Fibroblast of lung (primary cell): ENCODE measurements at places on chromosomes 6 and 20. TPM values are rescaled to one million over a fixed set of nuclear protein-coding genes. Genes with fewer than 3 reads are reported as not detected.

Gene EPB41L2
- 68.3 and 113 TPM in 2 replicates for total RNA-seq

- H3K4me1 ChIP-seq = no peaks in the 10 kb centered on the region
- H3K4me3 ChIP-seq = no peak overlapping the region
- H3K27me3 ChIP-seq = no peaks in the 10 kb centered on the region
- no peaks in the 10 kb centered on the region for H3K36me3 ChIP-seq
- DNase-seq = no peak
These were observed 60.2 kb upstream of the ZNFX1 start for GRCh38 chr20:49338061-49338460.

GRCh38 chr20:33753143-33753542 lies 21.3 kb downstream of the ZNF341 start:
- no peak overlapping the region for H3K4me3 ChIP-seq
- DNase-seq = no peak
- H3K36me3 ChIP-seq = peaks cover 3% of the 10 kb centered on the region
- H3K27ac ChIP-seq = no peak overlapping the region
- no peaks in the 10 kb centered on the region for H3K4me1 ChIP-seq

DNA sequence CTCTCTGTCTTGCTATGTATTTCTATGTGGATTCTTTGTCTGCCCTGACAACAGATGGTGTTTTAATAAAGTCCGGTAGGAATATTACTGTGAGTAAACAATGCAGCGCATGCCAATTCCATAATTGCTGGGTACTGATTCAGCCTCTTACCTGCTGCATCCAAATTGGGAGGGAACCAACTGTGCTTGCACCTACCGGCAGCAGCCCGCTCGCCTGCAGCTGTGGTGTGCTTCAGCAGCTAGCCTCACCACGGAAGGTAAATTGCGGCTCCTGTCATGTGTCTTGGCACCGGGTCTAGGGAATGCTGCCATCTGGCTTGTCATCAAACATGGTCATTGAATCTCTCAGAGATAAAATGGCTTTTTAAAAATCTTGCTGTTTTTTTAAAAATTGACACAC lies 704.8 kb upstream of the SLC35B3 start:
- H3K27me3 ChIP-seq = no peaks in the 10 kb centered on the region
- DNase-seq = peak; percentile 29
- H3K4me1 ChIP-seq = peaks cover 2% of the 10 kb centered on the region
- H3K27ac ChIP-seq = no peak overlapping the region

GRCh38 chr6:164911873-164912580 lies 397.4 kb downstream of the C6orf118 start:
- no peaks in the 10 kb centered on the region for H3K27me3 ChIP-seq
- H3K4me1 ChIP-seq = no peaks in the 10 kb centered on the region
- no peak overlapping the region for H3K4me3 ChIP-seq

GRCh38 chr6:167974640-167975344 lies 22.7 kb upstream of the KIF25 start:
- H3K27ac ChIP-seq = no peak overlapping the region
- no peak for DNase-seq
- H3K4me1 ChIP-seq = no peaks in the 10 kb centered on the region

- no peak overlapping the region for H3K4me3 ChIP-seq
- DNase-seq = peak; percentile 82
These were observed 8.3 kb downstream of the CEP250 start for GRCh38 chr20:35463455-35464300.

DNA sequence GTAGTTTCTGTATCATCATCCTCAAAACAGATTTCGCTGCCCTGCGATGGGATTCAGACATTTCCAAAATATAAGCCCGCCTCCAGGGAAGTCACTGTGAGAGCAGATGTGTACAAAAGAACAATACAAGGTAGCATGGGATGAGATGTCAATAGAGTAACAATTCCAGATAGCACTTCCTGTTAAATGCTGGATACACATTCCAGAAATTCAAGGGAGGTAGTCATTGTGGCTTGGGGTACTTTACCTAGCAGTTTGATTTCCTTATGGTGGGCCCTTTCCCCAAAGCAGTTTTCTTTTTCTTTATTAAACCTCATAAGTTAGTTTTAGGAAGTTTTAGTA lies 2.5 kb downstream of the RNF217 start:
- H3K27ac ChIP-seq = no peak overlapping the region
- H3K27me3 ChIP-seq = no peaks in the 10 kb centered on the region
- no peaks in the 10 kb centered on the region for H3K36me3 ChIP-seq
- H3K4me3 ChIP-seq = peak overlapping the region; percentile 85
- no peak for DNase-seq
- peaks cover 3% of the 10 kb centered on the region for H3K4me1 ChIP-seq

Gene KIFC1
- total RNA-seq = 0.51 and 5.3 TPM in 2 replicates

GRCh38 chr6:120147071-120147871 lies 797.7 kb upstream of the MAN1A1 start:
- no peaks in the 10 kb centered on the region for H3K27me3 ChIP-seq
- H3K27ac ChIP-seq = no peak overlapping the region
- no peaks in the 10 kb centered on the region for H3K36me3 ChIP-seq
- DNase-seq = no peak
- H3K4me3 ChIP-seq = no peak overlapping the region

DNA sequence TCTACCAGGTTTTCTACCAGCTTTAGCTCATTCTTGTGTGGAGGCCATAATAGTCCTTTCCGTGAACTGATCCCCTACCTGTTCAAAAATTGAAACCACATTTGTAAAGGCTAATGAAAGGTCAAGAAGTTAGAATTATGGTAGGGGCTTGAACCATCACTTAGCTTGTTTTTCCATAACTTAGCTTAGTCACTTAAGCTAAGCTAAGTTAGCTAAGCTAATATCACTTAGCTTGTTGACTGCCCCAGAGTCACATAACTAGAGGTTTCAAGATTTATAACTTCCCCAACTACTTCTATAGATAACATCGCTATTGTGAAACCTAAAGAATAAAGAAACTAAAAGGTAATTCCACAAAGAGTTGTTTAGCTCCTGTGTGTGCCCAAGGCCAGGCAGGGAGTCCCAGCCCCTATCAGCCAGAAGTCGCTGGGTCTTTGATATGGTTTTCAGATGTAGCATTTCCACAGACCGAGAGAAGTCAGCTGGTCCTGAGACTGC lies 131.8 kb downstream of the VEGFA start:
- DNase-seq = no peak
- H3K27me3 ChIP-seq = peaks cover 5% of the 10 kb centered on the region
- no peak overlapping the region for H3K4me3 ChIP-seq
- H3K27ac ChIP-seq = no peak overlapping the region
- H3K36me3 ChIP-seq = no peaks in the 10 kb centered on the region

DNA sequence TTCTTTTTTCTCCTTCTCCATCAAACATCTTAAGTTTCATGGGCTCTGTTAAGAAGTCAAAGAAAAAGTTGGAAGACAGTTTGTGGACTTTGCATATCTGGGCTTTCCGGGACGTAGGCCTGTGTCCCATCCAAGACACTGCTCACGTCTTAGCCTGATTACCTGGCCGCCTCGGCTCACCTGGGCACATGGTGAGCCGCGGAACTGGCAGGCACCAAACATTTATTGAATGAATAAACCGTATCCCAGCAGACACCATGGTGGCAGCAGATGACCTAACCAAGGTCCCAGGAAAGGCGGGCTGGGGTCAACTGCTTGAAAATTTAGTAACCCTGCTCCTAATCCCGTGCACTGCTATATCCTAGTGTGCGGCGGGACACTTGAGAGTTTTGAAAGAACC lies 35.6 kb downstream of the GNAS start:
- no peaks in the 10 kb centered on the region for H3K4me1 ChIP-seq
- no peak for DNase-seq
- peak overlapping the region; percentile 14 for H3K27ac ChIP-seq
- peaks cover 3% of the 10 kb centered on the region for H3K27me3 ChIP-seq

- H3K4me3 ChIP-seq = no peak overlapping the region
- H3K27ac ChIP-seq = no peak overlapping the region
- DNase-seq = no peak
- no peaks in the 10 kb centered on the region for H3K4me1 ChIP-seq
- H3K27me3 ChIP-seq = no peaks in the 10 kb centered on the region
These were observed 63.5 kb upstream of the FAM8A1 start for GRCh38 chr6:17536586-17536985.
